HFFc6 (cell line): ENCODE measurements at places on chromosomes 16 and 17.
A peak's percentile ranks its signal among the peaks of the same experiment; 100 is the strongest.

GRCh38 chr17:56142325-56142724 lies 10.9 kb upstream of the ANKFN1 start:
- peak; percentile 96 for DNase-seq

- DNase-seq: no peak
These were observed 3.5 kb downstream of the CLTC start for GRCh38 chr17:59623151-59623550.

DNA sequence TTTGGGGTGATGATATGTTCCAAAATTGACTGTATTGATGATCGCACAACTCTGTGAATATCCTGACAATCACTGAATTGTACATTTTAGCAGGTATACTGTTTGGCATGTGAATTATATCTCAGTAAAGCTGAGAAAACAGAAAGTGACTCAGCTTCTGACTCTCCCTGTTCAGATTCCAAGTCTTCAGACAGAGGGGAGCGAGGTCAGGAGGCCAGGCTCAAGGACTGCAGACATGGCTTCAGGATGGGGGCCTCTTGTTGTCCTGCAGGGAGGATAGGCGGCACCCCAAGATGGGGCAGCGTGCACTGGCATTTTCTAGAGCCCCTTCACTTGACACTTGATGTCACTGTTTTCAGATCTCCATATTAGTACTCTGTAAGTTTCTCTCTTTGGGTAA lies 45.6 kb downstream of the KNOP1 start:
- no peak for DNase-seq

DNA sequence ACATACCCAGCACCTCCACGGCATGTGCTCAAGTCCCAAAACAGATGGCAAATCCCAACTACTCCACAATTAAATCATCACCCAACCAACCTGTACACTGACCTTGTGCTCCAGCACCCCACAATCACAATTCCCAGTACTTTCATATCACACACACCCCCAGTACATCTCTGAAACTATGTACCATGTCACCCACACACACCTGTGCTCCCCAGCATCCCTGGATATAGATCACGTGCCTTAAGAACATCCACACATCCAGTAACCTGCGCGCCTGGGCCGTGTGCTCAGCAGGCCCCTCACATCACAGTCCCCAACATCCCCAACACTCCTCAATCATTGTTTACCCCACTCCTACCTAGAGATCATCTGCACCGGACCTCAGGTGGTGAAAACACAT lies 2.1 kb downstream of the NLGN2 start:
- no peak for DNase-seq

- no peak for DNase-seq
These were observed 59.6 kb upstream of the CIBAR2 start for GRCh38 chr16:85171759-85172454.

DNA sequence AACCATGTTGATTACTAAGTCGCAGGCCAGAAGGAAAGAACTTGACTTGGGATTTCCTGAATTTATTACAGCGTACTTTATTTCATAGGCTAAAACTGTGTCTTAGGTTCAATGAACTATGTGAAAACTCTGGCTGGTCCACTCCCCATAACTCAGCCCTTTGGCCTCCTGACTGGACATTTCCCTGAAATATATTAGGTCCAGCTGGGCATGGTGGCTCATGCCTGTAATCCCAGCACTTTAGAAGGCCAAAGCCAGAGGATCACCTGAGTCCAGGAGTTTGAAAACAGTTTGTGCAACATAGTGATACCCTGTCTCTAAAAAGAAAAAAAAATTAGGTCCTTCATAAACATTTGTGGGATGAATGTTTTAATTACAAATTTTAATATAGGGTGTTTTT lies 97.0 kb downstream of the CYLD start:
- DNase-seq: no peak

- DNase-seq: peak; percentile 34
These were observed 114.8 kb upstream of the NOL11 start for GRCh38 chr17:67602974-67603373.

GRCh38 chr17:50033316-50033715 lies 22.6 kb upstream of the ITGA3 start:
- no peak for DNase-seq

- no peak for DNase-seq
These were observed 100.7 kb downstream of the MGAT5B start for GRCh38 chr17:76968707-76969597.

GRCh38 chr17:74807925-74808324 lies 31.8 kb upstream of the NAT9 start:
- no peak for DNase-seq

GRCh38 chr17:64638552-64639203 lies 23.4 kb downstream of the SMURF2 start:
- no peak for DNase-seq

DNA sequence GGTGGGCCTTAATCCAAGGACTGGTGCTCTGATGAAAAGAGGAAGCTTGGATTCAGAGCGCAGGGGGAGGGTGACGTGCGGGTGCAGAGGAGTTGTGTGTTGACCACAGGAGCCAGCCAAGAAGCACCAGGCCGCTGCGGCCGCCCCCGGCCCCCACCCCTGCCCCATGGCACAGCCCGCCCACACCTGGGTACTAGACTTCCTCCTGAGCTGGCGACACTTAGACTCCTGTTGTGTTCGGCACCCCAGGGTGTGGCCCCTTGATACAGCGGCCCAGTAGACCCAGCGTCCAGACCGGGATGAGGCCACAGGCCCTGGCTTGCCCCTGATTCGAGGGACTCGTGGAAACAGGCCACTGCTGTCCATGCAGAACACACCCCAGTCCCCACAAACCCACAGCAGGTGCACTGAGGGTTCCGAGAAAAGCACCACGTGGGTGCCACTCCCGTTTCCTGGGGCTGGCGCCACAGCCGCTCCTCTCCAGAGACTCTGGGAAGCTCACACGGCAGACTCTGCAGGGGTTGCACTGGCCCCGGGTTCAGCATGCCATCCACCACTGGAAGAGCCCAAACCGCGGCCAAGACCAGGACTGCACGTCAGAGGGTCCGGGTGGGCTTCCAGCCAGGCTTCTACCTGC lies 5.7 kb upstream of the SNAI3 start:
- DNase-seq: no peak

- no peak for DNase-seq
These were observed 382.6 kb upstream of the GOT2 start for GRCh38 chr16:59116744-59117143.
